HCT116 (cell line): ENCODE measurements at places on chromosomes 1 and 21.

DNA sequence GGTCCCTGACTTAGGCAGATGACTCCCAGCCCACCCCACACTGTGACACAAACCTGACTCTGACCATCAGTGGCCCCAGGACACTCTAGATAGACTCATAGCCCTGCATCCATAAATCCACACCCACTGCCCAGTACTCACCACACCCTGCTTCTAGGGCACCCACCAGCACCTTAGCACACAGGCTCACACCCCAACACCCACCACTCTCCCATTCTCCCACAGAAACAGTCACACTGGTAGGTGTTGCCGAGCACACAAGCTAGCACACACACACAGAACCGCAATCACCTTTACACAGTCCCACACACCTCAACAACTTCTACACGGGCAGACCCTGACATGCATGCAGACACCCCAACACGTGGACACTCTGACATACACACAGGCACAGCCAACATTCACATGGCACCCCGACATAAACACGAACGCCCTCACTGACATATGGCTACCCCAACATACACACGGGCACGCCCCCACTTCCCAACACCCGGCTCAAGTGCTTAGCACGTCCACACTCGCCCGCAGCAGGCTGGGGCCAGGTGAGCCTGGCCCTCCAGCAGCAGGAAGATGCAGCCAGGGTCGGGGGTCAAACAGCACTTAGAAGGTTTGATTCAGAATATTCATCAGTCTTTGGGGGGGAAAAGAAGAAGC lies 105.5 kb upstream of the TARDBP start:
- no peak for DNase-seq

DNA sequence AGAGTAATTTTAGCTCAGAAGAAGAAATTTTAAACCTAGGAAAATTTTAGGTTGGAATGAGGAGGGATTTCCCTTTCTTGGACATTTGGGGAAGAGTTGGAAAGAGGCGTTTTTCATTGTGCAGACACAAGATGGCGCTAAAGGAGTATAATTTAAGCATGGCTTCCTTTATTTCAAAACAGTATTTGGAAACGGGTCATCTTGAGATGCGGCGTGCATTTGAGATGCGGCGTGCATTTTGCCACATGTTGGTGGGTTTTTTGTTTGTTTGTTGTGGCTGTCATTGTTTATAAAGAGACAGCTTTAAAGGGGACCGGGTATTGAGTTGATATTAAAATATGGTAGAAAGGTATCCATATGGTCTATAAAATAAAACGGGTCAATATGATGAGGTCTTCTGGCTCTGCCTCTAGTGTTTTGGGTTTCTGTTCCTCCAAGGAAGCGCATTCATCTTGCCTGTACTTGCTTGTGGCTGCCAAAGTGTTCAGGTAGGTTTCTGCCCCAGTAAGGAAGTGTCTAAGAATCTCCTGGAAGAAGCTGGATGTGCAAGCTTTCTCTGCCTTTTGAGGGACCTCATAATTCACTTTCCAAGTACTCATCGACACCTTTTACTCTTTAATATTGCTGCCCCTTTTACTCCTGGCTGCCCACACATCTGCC lies 210.3 kb downstream of the SLC35F3 start:
- DNase-seq, result peak; percentile 21

GRCh38 chr1:226558036-226558650 lies 9.6 kb downstream of the STUM start:
- no peak for DNase-seq

GRCh38 chr1:102970496-102971078 lies 137.7 kb downstream of the COL11A1 start:
- DNase-seq, result peak; percentile 51

- no peak for DNase-seq
Measured at GRCh38 chr1:174367892-174368291, 79.9 kb upstream of the GPR52 start.

DNA sequence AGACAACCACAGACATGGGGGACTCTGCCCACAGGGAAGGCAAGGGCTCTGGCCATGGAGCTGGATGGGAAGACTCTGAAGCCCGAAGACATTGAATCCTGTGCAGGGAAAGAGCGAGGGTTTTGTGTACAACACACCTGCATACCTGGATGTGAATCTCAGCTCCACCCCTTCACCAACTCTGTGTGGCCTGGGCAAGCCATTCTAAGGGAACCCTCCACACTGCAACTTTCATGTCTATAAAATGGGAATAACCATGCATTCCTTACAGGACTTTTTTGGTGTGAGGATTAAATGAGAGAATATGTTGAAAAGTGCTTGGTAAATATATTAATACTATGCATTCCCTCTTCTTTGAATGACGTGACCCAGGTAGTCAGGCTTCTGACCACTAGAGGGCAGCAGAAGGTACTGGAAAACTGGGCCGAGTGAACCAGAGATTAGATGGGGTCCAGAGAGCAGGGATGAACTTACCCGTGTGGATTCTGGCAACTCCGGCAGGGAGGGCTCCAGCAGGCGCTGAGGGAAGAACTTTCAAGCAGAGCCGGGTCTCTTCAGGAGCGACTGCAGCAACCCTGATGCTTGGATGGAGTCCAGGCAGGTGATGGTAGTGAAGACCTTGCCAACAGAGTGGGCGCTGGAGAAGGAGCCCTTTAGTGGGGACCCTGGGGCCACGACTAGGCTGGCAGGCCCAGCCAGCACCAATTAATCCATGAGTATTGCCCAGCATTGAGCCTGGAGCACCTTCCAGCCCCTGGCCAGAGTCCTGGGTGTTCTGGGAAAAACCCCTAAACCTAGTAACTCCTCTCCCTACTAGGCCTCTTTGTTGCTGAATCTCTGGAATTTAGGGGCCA lies 834 bp upstream of the ELF3 start:
- DNase-seq, result peak; percentile 77

DNA sequence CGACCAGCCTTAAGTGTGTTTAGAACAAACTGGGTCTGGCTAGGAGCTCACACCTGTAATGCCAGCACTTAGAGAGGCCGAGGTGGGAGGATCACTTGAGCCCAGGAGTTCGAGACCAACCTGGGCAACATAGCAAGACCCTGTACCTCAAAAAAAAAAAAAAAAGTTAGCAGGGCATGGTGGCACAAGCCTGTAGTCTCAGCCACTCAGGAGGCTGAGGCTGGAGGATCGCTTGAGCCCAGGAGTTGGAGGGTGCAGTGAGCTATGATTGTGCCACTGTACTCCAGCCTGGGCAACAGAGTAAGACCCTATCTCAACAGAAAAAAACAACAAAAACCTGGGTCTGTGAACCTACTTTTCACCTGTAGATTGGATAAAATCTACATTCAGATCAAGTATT lies 54.6 kb downstream of the PIK3CD start:
- DNase-seq, result no peak

DNA sequence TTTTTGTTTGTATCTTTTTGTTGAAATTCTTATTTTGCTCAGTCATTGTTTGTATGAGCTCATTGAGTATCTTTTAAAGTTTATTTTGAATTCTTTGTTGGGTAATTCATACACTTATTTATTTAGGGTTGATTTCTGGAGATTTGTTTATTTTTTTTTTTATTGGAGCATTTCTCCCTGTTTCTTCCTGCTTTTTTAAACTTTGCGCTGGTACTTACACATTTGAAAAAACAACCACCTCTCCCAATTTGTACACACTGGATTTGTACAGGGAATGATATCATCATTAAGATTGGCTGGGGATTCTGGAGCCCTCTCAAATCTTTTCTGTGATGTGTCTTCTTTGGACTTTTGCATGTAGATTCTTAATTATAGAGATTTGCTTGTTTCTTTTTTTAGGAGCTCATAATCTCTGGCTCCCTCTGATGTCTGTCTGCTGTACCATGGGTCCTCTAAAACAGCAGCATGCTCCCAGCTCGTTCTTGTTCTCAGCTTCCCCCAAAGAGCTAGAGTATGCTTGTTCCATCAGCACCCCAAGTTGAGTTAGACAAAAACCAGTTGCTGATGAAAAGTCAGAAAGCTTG lies 310.7 kb downstream of the DUSP10 start:
- DNase-seq, result no peak

DNA sequence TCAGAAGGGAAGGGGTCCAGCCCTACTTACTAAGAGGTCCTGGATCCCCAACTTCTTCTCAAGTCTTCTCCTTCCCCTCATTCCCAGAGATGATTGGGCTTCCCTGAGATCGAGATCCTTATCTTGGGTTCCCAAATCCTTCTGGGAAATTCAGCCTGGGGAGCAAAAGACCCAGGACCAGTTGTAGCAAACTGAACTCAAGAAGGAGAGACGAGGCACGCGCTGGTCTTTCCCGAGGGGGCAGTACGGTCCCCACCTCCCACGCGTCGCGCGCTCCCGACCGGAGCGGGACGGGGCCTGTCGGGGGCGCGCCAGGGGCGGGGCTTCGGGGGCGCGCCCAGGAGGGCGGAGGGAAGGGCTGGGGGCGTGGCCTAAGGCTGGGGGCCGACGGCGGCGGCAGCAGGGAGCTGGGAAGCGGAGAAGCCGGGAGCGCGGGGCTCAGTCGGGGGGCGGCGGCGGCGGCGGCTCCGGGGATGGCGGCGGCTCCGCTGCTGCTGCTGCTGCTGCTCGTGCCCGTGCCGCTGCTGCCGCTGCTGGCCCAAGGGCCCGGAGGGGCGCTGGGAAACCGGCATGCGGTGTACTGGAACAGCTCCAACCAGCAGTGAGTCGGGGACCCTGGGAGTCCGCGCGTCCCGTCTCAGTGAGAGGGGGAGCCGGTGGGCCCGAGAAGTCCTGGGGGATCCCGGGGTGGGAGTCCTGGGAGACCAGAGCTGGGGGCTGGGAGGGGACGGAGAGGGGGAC lies at the start of gene EFNA3:
EFNA3 (plus strand) TSS at position 369 of the 741 bp plus-strand sequence; CDS start at position 474, 105 bp downstream.
- DNase-seq, result no peak

GRCh38 chr21:43903451-43904091 lies 38.5 kb downstream of the AGPAT3 start:
- DNase-seq, result no peak

- DNase-seq, result no peak
Measured at GRCh38 chr1:93614986-93615581, 66.6 kb downstream of the BCAR3 start.

GRCh38 chr1:56148326-56149193 lies 430.8 kb downstream of the PLPP3 start:
- DNase-seq, result no peak

GRCh38 chr1:85262985-85263384 lies 3.5 kb upstream of the C1orf52 start:
- no peak for DNase-seq

GRCh38 chr1:221719987-221720386 lies 21.9 kb downstream of the DUSP10 start:
- DNase-seq, result no peak

DNA sequence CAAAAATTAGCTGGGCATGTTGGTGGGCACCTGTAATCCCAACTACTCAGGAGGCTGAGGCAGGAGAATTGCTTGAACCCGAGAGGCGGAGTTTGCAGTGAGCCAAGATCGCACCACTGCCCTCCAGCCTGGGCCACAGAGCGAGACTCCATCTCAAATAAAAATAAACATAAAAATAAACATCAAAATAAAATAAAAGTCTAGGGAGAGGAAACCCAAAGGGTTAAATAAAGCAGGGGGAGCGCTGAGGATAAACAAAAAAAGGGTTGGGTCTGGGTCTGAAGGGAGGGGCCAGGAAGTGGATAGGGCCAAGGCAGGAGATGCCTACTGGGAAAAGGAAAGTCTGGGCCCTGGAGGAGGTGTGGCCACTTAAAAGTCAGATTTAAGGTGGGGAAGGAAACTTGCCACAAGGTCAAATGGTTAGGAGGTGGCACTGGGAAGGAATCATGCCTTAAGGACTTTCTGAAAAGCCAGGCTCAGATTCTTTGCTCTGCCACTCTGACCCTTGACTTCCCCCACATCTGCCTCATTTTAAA lies 150.0 kb downstream of the ADSS2 start:
- DNase-seq, result no peak

DNA sequence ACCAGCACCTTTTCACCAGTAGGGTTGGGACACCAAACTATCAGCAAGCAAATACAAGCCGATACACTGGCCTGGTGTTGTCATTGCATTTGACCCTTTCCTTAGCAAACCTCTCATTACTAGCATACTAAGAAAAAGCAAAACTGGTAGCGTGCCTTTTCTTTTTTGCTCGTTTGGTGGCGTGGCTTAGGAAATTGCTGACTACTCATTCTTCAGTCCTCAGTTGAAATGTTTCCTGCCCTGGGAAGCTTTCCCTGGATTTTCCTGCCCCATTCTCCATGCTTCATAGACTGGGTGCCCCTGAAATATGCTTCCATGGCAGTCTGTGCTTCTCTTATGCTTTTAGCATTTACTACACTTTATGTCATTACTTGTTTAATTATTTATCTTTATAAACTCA lies 42.0 kb downstream of the MTR start:
- DNase-seq, result no peak

DNA sequence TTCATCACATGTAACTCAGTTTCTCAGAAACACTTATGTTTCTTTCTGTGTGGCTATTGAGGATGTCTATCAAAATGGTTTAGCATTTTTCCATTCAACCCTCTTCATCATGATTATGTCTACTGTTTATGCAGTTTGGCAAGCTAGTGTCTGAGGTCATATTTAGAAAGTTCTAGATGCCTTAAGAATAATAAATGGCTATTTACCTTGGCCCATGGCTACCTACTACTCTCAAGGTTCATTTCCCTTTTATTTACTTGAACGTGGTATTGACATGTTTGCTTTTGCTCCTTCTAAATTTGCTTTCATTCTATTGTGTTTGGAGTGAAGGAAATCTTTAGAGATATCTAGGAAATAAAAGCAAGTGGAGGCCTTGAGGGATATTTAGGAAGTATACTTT lies 193.7 kb upstream of the OLFM3 start:
- DNase-seq, result no peak

DNA sequence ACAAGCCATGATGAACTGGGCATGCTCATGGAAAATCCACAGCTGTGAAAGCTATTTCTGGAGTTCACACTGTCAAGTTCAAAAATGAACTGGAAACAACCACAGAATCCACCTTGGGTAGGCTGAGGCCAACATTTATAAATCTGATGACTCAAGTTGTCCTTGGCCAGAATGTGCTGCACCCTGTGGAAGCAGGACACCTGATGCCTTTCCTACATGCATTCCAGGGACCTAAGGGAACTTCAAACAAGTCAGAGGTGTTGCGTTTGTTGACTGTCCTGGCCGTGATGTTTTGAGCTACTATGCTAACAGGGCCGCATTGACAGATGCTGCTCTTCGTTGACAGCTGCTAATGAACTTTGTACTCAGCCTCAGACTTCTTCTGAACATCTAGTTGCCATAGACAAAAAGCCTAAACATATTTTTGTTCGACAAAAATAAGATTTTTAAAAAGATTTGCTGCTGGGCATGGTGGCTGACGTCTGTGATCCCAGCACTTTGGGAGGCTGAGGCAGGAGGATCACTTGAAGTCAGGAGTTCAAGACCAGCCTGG lies 127.9 kb upstream of the SLC45A1 start:
- peak; percentile 91 for DNase-seq
